Brain pericyte (primary cell): ENCODE measurements at places on chromosomes 1 and 21.

- no peak for DNase-seq
These were observed 2.0 kb downstream of the POLR3C start for GRCh38 chr1:145826030-145826429.

- DNase-seq = no peak
These were observed 34.7 kb upstream of the C1orf115 start for GRCh38 chr1:220655509-220655908.

GRCh38 chr1:56289260-56289659, 290.1 kb downstream of the PLPP3 start:
- DNase-seq = no peak

DNA sequence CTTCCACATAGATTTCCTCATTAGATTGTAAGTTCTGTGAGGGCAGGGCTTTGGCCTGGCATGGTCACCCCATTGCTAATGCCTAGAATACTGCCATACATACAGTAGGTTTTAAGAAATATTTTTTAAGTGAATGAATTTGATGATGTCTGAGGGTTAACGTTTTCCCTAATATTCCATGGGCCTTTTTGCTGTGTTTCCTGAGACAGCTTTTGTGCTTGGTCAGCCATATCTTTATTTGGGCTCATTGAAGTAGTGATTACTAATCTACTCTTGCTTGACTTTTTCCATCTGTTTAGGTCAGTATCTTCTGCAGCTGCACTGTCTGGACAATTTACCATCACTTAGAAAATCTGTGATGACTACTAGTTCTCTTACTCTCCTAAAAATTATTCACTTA, 3.5 kb downstream of the CDC42 start:
- DNase-seq = no peak

- no peak for DNase-seq
These were observed 53.0 kb downstream of the GPR161 start for GRCh38 chr1:168083456-168084325.
